Anterior cingulate cortex (tissue), 58 donors: ENCODE measurements at places on chromosomes 4 and X.

DNA sequence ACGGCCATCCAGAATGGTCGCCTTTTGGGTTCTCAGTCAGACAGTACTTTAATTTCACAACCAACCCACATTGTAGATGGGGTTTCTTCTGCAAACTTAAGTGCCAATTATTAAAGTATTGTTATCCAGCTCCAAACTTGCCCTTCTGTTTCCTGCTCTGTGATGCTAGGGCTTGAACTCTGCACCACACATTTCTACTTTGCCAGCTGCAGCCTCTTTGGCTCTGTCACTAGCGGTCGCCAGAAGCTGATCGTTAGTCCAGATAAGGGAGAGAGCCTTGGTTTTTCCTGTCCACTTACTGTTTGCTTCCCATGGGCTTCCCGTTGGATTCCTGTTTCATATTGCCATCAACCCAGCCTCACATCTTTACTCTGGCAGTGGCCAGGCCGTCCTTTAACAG, 196.6 kb downstream of the ASB9 start:
- no peak for DNase-seq

- DNase-seq: no peak
Measured at GRCh38 chr4:58983887-58984286, 1873.7 kb upstream of the IGFBP7 start.

DNA sequence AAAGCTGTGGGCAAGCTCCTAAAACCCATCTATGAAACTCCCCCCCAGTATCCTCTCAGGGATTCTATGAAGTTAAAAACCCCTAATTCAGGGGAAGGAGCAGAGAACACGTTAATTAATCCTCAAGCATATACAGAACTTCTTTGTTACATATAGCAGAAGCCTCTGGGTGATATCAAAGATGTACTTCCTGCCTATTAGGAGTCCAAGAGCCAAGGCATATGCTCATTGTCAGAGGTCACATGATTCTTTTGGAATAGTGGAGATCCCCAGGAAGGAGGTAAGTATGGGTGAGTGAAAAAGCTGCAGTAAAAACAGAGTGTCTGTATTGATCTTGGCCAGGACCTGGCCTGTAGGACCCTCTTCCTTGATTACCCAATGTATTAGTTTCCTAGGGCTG, 2.9 kb upstream of the SPARCL1 start:
- DNase-seq: no peak

DNA sequence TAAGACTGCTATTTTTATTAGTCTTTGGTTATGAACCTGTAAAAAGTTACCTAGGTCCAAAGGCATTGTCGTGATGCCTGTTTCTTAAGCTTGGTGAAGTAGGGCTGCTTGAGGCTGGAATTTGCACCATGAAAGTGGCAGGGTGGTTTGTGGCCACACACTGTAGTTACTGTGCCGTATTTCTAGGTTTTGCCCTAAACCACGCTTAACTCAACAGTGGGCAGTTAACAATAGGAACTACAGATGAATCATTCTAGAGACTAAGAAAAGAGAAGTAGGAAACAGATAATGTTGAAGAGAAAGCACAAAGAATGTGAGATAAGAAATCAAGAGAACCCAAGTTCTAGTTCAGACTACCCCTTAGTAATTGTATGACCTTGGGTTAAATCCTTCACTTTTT, 11.5 kb downstream of the ETNPPL start:
- DNase-seq: no peak

GRCh38 chr4:104879367-104879766, 267.3 kb upstream of the TET2 start:
- no peak for DNase-seq
